ENCODE measurements at places on chromosomes 16 and 17. TPM values are rescaled to one million over a fixed set of nuclear protein-coding genes. Genes with fewer than 3 reads are reported as not detected.

CKLF gene
- total RNA-seq: 122 TPM

TBC1D3G gene
- not detected for total RNA-seq

GRB7 gene
- 2.0 TPM for total RNA-seq

KCNG4 gene
- total RNA-seq: not detected

CCL7 gene
- not detected for total RNA-seq

DNA sequence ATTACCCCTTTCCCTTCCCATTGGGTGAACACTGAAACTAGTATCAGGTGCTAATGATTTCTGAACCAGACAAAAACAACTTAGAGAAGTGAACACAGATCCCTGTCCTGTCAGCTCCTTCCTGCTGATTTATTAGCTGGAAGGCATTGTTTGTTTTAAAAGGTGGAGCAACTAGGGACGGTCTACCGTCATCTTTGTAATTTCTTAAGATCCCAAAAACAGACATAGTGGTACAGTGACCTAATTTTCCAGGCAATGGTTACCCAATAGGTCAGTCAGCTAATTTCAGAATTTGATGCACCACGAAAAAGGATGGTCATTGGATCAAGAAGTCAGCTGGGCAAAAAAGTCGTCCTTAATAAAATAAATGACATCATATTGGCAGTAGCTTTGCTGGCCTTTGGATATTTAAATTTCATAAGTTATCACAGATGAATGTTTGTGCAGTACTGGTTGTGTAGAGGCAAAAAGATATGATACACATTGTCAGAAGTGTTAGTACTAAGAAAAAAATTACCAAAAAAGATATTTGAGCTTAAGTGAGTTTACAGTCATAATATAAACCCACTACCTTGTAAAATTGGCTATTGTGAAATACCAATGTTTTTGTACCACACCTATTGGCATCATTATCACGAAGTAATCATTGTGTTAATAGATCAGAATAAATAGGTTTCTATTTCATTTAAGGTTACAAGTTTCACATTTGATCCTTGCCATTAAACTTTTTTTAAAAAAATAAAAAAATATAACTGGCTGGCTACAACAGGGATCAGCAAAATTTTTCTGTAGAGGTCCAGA lies 27.2 kb upstream of the KCNJ16 start:
- DNase-seq: no peak
- H3K4me1 ChIP-seq: no peaks in the 10 kb centered on the region
- H3K27ac ChIP-seq: no peak overlapping the region
- no peaks in the 10 kb centered on the region for H3K36me3 ChIP-seq
- peaks cover 4% of the 10 kb centered on the region for H3K27me3 ChIP-seq
- no peak overlapping the region for H3K4me3 ChIP-seq

GRCh38 chr17:48994549-48995303 lies 2.5 kb upstream of the IGF2BP1 start:
- no peak for DNase-seq
- peaks cover 25% of the 10 kb centered on the region for H3K4me1 ChIP-seq
- peaks cover 68% of the 10 kb centered on the region for H3K27me3 ChIP-seq
- H3K36me3 ChIP-seq: no peaks in the 10 kb centered on the region
- no peak overlapping the region for H3K27ac ChIP-seq

DNA sequence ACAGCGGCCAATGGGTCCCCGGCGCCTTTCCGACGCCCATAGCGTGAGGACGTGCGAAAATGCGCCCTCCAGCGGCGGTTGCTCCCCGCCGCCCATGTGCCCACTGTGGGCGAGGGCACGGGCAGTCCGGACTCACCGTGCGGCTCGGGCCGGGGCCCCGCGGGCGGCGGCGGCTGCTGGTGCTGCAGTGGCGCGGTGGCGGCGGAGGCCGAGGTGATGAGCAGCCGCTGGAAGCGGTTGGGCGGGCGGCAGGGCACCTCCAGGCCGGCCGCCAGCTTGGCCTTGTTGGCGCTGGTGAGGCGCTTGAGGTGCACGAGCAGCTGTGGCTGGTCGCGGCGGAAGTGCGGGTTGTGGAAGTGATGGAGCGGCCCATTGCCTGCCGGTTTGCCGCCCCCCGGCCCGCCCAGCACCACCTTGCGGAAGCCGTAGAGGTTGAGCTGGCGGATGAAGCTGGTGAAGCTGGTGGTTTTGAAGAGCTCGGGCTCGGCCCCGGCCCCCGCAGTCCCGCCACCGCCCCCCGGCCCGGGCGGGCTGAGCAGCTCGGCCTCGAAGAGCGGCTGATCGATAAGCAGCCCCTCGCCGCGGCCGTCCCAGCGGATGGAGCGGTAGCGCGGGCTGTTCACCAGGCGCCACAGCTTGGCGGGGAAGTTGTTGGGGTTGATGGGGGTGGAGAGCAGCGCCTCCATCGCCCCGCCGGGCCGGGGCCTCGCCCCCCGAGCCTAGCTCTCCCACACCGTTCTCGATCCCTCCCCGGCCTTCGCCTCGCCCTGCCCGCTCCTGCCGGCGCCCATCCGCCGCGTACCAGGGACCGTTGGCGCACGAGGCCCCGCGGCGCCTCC lies at the start of gene HSF5:
HSF5 (minus strand) TSS at position 820 of the 839 bp plus-strand sequence; CDS start at position 686, 134 bp downstream.
- peak; percentile 83 for DNase-seq
- peak within 1 kb of the TSS; percentile 52 for H3K4me3 ChIP-seq
- peaks cover 14% of the 10 kb centered on the region for H3K4me1 ChIP-seq
- H3K27me3 ChIP-seq: no peaks in the 10 kb centered on the region
- peaks cover 33% of the 10 kb centered on the region for H3K36me3 ChIP-seq

Data from activated CD4-positive, alpha-beta T cell treated with anti-CD3 and anti-CD28 coated beads for 36 hours (primary cell).